Activated naive CD4-positive, alpha-beta T cell (primary cell): ENCODE measurements at places on chromosomes 13 and 19.

DNA sequence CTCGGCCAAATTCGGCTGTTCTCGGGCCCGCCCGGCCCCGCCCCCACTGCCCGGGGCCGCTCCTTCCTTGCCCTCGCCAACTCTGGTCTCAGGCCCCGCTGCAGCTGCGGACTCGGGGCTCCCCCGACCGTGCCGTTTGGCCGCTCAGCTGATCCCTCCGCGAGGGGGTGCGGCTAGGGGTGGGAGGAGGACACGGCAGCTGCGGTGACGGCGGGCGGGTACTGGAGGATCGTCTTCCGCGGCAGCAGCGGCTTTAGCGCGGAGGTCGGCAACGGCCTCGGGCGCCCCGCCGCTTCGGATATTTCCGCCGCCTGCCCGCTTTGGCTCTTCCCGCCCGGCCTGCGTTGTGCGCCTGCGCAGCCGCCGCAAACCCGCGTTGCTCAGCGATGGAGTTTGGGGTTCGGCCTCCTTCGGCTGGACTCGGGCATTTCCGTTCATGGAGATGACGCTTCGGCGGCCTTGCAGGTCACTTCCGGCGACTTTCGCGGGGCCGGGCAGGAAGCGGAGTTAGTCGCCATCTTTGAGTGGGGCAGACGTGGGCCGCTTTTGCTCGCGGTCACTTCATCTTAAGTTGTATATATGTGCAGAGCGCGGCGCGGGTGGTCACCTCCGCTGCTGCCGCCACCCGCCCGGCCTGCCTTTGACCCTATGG lies 338 bp upstream of the UBE2M start:
- DNase-seq, result no peak

GRCh38 chr13:51130348-51130747 lies 19.3 kb upstream of the C13orf42 start:
- DNase-seq, result no peak

DNA sequence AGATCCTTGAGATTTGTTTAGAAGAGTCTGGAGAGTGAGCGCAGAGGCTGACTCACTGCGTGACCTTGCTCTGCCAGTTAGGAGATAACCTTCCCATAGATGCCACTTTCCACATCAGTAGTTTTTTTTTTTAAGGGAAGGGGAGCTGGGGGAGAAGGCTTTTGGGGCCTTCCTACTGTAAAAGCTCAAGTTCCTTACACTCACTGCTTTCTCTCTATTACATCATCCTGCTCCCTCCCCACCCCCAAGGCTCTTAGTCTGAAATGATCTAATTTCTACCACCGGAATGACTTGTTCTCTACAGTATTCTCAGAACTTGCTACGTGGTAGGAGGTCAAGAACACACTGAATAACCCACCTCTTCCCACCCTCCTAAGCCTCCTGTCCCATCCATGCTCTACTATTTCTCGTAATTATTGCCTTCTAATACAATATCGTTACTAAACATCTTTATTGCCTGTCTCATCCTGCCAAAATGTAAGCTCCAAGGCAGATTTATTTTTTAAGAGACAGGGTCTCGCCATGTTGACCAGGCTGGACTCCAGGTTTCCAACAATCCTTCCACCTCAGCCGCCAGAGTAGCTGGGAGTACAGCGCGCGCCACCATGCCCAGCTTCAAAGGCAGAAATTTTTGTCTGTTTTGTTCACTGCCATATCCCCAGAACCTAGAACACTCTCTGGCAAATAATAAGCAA lies 1.2 kb downstream of the LONP1 start:
- DNase-seq, result no peak

- DNase-seq, result no peak
Measured at GRCh38 chr13:51035978-51036377, 75.1 kb downstream of the C13orf42 start.

GRCh38 chr19:4077007-4077374 lies 10.3 kb upstream of the ZBTB7A start:
- no peak for DNase-seq

GRCh38 chr19:35395382-35396199 lies 24.7 kb downstream of the GPR42 start:
- no peak for DNase-seq

GRCh38 chr19:44648631-44649251 lies 5.0 kb downstream of the PVR start:
- DNase-seq, result no peak

DNA sequence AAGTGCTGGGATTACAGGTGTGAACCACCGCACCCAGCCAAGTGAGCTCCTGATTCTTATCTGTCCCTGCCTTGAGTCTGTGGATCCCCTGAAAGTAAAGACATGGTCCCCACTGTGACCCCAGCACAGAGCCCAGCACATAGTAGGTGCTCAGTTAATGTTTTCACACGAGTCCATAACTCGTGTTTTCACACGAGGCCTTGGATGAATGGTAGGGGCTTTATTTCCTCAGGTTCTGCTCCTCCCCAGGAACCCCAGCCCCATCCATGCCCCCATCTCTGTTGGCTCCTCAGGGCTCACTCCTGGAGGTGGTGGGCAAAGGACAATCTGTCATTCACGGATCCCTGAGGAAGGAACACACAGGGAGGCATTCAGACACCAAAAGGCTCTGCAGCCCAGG lies 23.6 kb upstream of the PDE4C start:
- DNase-seq, result no peak

GRCh38 chr13:29496241-29496712 lies 99.2 kb downstream of the SLC7A1 start:
- no peak for DNase-seq

DNA sequence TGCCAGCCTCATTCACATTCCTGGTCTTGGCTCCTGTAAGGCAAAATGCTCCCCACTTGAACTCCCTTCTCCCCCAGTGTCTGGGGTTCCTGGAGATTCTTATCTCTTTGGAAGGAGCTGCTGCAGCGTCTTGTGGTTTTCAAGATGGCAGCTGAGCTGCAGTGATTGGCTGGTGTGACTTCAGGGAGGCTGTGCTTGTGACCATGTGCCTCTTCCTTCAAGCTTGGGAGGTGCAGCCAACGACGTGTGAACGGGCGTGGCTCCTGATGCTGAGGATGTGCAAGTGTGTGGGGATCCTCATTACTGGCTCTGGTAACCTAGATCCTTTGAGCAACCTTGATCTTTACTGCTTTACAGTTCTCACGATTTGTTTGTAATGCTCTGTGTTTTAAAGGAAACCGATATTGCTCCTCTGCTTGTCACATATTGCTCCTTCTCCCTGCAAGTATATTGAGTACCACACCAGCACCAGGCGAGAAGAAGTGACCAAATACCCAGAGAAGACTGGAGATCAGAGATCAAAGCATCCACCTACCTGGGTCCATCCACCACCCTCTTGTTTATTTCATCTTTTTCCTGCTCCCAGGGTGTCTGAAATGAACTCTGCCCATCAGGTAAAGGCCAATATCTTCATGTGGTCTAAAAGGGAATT lies 208.5 kb downstream of the FGF9 start:
- no peak for DNase-seq

DNA sequence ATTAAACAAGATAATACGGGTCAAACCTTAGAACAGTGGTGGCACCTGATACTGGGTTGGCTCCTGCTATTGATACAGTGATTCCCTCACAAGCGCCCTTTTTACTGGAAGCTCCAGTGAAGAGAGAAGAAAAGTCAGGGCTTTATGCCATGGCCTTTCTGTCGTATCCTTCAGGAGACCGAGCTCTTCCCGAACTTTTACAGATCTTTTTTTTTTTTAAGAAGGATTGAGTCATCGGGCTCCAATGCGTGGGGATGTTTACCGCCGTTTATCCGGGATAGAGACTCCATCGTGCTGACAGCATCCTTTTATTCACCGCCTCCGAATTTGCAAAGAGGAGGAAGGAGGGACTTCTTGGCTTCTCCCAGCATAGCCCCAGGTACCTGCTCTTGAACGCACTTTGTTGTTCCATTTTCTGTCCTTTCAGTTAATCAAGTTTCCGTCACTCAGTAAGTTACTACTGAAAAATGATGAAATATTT lies 574 bp downstream of the ZNF227 start:
- DNase-seq, result no peak

DNA sequence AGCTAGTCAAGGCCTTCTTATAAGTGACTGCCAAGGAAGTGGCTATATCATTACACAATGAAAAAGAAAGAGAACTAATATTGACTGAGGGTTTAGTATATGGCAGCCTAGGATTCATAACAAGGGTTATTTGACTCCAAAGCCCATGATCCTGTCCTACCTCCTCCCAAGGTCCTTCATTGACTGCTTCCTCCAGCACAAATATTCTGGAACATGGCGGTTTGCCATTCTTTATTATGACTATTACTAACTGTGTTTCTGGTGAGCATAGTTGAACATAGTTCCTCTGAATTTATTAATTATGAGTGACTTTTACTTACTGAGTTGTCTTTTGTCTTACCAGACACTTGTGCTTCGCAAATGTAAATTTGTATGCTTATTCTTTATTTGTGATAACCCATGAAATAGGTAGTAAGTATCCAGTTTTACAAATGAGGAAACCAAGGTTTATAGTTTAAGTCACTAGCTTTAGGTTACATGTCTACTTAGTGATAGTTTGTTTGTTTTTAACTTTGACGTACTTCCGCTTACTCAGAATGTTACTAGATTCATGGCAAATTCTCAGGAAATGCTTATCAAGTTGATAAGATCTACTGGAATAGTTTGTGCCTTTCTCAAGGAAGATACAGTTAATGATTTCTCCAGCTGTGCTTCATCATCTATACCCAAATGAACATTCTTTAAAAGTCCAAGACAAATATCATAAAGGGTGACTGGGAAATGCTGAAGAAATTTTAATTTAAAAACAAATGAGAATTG lies 15.5 kb upstream of the DCLK1 start:
- no peak for DNase-seq

DNA sequence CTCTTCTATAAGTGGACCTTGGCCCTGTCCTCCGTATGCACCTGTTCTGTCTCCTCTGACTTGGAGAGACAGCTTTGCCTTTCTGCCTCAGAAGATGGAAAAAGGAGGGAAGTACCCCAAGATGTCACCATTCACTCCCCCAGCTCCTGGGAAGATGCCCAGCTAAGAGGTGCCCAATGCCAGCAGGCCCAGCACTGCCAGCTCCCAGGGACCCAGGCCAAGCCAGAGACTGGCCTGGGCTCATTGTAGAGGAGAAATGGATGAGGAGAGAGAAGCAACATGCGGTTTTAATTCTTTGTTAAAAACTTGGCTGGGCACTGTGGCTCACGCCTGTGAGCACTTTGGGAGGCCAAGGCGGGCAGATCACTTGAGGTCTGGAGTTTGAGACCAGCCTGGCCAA lies 111.5 kb upstream of the ZNF507 start:
- no peak for DNase-seq

GRCh38 chr13:106794117-106794516 lies 226.2 kb upstream of the ARGLU1 start:
- no peak for DNase-seq

DNA sequence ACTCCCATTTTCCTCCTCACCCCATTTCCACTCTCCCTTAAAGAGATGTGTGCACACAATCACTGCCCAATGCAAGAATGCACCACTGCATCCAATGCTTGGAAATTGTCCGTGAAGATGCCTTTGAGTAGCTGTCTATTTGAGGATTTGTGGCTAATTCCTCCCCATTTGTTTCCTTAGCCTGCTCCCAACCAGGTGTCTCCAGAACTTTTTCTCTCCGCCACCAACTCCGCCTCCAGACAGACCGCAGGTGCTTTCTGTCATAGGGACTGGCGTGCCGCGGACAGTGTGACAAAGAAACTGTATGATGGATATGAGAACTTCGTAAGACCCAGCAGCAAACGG lies 461 bp upstream of the TM9SF2 start:
- DNase-seq, result no peak

DNA sequence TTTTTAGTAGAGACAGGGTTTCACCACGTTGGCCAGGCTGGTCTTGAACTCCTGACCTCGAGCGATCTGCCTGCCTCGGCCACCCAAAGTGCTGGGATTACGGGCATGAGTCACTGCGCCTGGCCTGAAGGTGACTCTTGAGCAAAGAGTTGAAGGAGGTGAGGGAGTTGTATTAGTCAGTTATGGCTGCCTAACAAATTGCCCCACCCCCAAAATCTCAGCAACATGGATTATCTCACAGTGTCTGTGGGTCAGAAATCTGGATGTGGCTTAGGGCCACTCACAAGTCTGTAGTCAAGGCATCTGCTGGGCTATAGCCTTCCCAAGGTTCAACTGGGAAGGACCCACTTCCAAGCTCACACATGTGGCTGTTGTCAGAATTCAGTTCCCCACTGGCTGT lies 52.8 kb upstream of the ADGRE5 start:
- no peak for DNase-seq

- no peak for DNase-seq
Measured at GRCh38 chr19:11138601-11139300, 16.8 kb downstream of the SPC24 start.

DNA sequence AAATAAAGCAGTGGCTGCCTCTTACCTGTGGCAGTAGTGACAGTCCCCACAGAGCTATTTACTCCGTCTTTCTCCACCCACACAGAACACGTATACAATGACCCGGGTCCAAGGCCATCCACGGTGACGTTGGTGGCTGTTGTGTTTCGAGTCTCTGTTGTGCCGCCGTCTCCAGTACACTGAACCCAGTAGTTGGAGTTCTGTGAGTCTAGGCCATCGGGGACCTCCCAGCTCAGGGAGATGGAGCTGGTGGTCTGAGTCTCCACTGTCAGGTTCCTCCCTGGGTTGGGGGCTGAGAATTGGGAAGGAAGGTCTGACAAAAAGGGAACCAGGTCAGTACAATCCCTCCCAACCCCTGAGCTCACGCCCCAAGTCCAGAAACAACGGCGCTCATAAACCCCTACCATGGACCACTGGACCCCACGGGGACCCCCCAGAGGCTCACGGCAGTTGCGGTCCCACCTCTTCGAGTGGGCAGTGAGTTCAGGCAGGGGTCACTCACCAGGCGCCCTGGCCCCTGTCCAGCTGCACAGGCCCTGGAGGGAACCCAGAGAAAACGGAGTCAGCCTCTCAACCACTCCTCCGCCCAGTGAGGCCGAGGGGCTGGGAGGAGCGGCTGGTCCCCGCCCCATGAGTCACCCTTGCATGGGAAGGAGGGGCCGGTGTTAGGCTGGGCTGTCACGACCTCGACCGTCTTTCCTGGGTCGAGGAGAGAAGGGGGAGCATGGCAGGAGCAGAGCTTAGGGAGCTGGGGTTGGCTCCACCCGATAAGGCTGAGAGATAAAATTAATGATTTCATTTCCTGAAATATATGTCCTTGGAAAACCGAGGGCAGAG lies 2.4 kb downstream of the PTPRH start:
- DNase-seq, result no peak

GRCh38 chr19:44684892-44685863 lies 13.8 kb upstream of the CEACAM16 start:
- no peak for DNase-seq

DNA sequence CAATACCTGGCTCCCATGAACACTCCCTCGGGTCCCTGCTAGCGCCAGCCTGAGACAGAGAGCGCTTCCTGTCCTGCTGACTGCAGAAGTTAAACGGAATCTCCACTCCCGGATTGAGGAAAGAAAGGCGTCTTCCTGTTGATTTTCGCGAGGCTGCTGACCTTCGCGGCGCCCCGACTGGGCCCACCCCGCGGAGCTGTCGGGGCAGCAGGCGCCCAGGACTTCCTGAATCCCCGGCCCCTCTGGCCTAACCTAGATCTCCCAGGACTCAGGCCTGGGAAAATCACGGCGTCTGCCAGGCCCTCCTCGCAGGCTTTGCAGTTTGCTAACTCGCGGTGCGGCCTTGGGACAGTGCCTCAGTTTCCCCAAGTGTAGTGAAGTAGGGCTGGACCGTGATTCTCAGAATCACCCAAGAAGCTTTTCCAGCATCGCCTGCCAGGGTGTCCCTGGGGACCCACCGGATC lies 108.8 kb downstream of the KCTD15 start:
- DNase-seq, result no peak

- DNase-seq, result no peak
Measured at GRCh38 chr19:55508120-55508519, 19.9 kb downstream of the SSC5D start.
